ENCODE measurements at places on chromosomes 2 and 18.
A peak's percentile ranks its signal among the peaks of the same experiment; 100 is the strongest.

- DNase-seq = no peak
Measured at GRCh38 chr2:66555501-66556324, 120.8 kb downstream of the MEIS1 start.

DNA sequence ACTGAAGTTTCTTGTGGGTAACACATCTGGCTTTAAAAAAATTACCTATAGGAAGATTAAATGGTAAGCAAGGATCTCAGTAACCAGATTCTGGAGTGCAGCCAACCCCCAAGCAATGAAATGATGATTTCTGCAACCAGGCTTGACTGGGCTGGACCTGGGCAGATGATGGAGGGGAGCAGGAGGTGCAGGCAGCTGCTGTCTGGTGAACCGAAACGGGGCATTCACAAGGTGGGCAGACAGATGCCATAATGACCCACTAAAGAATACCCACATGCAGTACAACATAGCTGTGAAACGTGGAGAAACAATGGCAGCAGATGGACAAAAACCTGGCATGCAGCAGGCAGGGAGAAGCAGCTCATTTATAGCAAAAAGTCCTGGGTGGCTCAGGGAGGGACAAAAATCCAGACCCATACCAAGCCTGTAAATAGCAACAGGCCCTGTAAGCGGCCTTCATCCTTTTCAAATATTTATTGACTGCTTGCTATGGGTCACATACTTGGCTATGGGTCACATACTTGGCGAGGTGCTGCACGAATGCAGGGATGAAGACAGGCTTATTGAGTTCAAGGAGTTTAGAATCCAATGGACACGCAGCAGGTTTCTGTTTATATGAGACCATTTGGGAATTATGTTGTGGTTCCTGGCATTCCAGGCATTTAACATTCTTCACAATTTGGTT lies 244.7 kb downstream of the HRH4 start:
- DNase-seq = no peak

DNA sequence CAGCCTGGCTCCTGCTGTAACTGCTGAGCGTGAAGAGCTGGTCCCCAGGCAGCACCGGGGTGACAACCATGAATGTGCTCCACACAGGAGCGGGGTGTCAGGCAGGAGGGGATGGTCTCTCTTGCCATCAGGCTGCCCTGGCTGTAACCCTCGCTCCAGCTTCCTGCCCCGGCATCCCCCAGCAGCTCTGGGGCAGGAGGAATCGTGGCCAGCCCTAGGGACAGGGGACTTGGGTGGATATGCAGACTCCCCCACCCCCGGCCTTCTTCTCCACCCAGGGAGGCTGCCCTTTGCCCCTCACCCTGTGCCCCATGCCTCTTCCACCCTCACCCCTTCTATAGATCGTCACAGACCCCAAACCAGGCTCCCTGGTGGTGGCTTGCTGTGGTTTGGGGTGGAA lies 69.4 kb upstream of the SMAD7 start:
- no peak for DNase-seq

DNA sequence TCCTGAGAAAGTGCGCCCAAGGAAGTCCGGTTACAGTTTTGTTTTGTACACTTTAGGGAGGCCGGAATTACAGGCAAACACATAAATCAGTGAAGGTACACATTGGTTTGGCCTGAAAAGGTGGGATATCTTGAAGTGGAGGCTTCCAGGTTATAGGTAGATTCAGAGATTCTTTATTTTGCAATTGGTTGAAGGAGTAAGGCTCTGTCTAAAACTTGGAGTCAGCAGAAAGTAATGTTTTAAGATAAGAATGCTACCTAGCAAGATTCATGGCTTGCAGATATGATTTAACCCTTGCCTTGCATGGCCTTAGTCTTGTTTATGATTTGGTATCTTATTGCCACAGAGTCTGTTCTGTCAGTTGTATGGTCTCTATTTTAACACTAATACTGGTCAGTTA lies 165.9 kb upstream of the NDUFV2 start:
- no peak for DNase-seq

DNA sequence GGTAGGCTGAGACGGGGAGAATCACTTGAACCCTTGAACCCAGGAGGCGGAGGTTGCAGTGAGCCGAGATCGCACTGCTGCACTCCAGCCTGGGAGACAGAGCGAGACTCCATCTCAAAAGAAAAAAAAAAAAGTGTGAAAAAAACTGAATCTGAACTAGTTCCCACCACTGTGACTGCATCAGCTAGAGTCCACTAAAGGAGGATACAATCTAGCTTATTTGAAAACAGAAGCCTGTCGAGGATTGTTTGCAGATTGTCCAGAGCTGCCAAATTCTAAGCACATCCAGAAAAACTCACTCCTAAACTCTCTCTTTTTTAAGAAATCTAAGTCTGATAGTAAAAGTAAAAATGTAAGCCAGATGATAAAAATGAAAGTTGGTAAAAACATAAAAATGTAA lies 10.6 kb downstream of the GFPT1 start:
- no peak for DNase-seq

GRCh38 chr2:98029718-98030222 lies 34.0 kb upstream of the TMEM131 start:
- DNase-seq = no peak

DNA sequence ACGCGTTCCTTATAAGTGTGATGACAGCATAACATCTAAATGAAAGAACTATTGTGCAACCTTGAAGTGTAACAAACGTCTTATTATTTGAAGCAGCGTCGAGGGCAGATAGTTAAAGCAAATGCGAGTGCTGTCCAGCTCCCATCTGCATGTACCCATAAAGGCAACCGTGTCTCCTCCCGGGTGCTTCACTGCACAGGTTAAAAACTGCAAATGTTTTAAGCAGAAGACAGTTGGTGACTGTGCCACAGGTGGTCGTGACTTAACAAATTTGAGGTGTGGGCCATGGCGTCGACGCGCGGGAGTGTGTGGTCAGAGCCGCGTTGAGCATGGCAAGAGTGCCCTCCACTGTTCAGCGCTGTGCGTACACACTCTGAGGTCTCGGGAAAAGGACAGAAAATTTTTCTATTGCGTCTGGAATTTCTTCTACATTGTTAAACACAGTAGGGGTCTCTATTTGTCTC lies 6.4 kb downstream of the SALL3 start:
- DNase-seq = no peak

DNA sequence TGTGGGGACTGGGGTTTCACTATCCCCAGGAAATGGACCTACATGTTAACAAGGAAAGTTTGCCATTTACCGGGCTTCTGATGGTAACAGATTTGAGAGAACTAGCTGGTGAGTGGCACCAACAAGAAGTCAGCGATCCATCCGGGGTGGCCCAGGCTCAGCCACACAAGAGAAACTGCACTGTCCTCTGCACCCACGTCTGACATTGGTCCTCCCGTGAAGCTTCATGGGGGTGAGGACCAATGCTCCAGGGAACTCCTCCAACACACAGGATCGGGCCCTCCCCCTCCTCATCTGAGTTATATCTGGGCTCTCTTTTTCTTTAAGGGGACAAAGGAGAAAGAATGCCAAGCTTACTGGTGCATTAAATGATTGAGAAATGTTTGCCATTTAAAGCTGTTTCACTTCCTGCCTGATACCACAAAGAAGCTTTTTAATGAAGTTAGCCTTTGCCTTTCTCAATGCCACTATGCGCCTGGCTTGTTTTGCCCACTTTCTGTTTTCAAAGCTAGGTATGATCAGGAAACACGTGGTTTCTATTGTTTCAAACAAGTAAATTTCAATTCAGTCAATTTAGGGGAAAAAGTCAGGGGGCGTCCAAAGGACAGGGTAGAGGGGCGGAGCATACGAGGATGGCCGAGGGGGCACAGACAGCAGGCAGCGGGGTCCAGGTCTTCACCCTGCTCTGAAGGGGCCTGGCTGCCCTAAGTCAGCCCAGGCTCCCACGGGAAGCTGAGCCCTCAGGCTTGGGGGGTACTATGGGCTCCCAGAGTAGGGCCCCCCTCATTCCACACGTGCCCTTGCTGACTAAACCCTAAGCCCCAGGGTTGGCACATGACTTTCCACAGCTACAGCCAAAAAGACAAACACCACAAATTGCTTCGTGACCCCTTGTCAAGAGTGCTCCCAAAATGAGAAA lies 204.0 kb upstream of the ID2 start:
- no peak for DNase-seq

DNA sequence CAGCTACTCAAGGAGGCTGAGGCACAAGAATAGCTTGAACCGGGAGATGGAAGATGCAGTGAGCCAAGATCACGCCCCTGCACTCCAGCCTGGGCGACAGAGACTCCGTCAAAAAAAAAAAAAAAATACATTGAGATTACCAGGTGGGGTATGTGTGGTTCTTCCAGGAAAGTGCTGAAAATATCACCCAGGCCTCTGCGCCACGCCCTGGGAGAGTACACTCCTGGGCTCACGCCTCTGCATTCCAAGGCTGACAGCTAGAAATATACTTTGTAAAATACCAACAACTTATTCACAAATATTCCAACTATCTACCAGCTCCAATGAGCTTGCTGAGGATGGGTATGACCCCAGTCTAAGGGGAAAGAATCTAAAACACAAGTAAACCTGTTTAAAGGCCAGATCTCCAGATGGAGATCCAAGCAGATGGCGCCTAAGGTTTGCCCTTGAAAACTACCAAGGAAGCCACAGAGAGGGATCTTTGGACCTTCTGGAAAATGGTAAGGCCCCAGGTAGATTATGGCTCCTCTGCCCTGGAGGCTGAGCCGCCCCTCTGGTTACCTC lies 21.6 kb upstream of the B3GNT7 start:
- no peak for DNase-seq

- DNase-seq = no peak
Measured at GRCh38 chr2:100623033-100623715, 60.4 kb downstream of the PDCL3 start.

DNA sequence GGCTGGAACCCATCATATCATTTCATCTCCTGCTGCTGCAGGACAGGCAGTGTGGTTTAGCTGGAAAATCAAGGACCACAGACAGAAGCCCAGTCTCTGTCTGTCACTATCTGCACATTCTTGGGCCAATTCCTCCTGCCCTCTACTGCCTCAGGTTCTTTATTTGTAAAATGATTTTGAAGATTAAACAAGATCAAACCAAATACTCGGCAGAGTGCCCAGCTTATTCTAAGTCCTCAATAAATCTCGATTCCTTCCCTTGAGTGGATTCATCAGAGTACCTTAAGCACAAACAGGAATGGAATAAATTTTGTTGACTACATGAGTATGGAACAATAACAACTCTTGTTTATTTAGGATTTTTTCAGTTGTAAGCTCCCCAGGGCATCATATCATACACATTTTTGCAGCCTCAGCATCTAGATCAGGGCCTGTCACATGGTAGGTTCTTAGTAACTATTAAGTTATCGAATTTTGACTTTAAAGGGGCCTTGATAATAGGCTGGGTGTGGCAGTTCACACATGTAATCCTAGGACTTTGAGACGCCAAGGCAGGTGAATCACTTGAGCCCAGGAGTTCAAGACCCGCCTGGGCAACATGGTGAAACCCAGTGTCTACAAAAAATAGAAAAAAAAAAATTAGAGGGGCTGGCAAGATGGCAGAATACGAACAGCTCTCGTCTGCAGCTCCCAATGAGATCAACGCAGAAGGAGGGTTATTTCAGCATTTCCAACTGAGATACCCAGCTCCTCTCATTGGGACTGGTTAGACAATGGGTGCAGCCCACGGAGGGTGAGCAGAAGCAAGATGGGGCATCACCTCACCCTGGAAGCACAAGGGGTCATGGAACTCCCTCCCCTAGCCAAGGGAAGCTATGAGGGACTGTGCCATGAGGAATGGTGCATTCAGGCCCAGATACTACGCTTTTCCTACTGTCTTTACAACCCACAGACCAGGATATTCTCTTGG lies 11.1 kb downstream of the RHOB start:
- DNase-seq = no peak

- DNase-seq = no peak
Measured at GRCh38 chr2:68730828-68731227, 3.8 kb upstream of the ARHGAP25 start.

GRCh38 chr18:40652321-40652720 lies 1302.7 kb upstream of the PIK3C3 start:
- no peak for DNase-seq

DNA sequence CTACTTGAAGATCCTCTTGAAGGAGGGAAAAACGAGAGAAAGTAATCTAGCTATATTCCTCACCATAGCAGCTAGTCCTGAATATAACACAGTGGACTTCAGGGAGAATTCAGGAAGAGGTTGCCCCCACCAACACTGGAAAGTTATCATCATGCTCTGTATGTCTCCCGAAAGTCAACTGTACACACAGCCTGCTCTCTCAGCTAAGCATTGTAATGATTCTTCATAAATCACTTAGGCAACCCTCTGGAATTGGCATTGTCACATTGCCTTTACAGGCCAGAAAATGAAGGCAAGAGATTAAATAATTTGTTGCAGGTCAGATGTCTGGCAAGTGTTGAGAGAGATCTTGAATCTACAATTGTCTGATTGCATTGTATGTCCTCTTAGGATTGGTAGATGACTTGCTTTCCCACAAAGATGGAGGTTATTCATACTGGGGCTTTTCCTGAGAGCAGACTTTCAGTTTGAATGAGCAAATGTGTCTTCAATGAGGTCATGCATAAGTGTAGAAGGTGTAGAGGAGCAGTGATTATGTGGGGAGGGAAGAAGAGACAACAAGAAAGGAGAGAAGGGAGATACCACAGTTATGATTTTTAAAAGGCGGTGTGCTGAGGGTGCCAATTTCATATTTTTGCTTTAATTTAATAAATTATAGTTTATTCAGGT lies 667.2 kb downstream of the DCDC2C start:
- DNase-seq = no peak

- peak; percentile 45 for DNase-seq
Measured at GRCh38 chr2:239927424-239927981, 97.6 kb downstream of the NDUFA10 start.
